ENCODE measurements at places on chromosomes 1 and 21.

GRCh38 chr1:80989455-80989854 is 811.3 kb upstream of the ADGRL2 start:
- DNase-seq: no peak

GRCh38 chr1:19528438-19528837 is 43.1 kb upstream of the CAPZB start:
- DNase-seq: no peak

DNA sequence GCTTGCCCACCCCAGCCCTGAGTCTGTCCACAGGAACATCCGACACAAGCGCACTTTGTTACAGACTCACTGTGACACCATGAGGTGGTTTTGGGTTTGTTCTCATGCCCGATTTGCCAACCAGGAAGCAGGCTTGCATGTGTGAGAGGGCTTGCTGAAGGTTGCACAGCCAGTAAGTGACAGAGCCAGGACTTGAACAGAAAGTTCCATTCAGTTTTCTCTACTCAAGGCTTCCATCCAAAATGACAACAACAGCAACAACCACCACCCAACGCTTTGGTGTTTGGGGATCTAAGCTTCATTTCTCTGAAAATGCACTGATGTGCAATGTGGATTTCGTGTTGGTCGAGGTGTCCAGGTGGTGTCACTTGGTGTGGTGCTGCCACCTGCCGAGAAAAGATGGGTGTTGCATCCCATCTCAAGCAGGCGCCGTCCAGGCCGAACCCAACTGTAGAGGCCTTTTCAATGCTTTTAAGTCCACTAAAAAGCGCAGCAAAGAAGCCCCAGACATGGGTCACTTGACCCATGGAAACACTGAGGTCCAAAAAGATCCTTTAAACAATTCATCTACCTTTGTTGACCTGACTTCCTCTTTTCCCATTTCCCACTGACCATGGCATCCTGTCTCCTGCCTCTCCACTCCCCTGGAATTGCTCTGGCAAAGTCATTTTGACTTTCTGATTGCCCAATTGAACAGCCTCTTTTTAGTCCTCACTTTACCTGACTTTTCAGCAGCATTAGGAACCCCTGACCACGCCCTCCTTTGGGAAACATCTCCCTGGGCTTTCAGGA is 12.2 kb downstream of the CITED4 start:
- DNase-seq: peak; percentile 80

GRCh38 chr1:102834688-102835320 is 273.5 kb downstream of the COL11A1 start:
- no peak for DNase-seq

DNA sequence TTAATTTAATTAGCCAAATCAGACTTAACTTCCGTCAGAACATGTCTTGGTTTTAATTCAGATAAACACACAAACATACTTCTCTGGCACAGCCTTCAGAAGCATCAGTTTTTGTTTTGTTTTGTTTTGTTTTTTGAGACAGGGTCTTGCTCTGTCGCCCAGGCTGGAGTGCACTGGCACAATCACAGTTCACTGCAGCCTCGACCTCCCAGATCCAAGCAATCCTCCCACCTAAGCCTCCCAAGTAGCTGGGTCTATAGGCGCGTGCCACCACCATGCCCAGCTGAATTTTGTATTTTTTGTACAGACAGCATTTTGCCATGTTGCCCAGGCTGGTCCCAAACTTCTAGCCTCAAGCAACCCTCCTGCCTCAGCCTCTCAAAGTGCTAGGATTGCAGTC is 34.7 kb downstream of the MDM4 start:
- DNase-seq: no peak

GRCh38 chr1:34379911-34380310 is 203.2 kb downstream of the C1orf94 start:
- no peak for DNase-seq

- no peak for DNase-seq
These were observed 33.5 kb upstream of the UTS2 start for GRCh38 chr1:7886405-7886745.

- no peak for DNase-seq
These were observed 48.4 kb downstream of the COLGALT2 start for GRCh38 chr1:183989078-183989577.

- no peak for DNase-seq
These were observed 59.7 kb downstream of the MATN1 start for GRCh38 chr1:30663596-30664091.

- no peak for DNase-seq
These were observed 20.1 kb downstream of the UCK2 start for GRCh38 chr1:165847486-165847885.

GRCh38 chr1:102174259-102174863 is 177.6 kb upstream of the OLFM3 start:
- DNase-seq: no peak

- DNase-seq: no peak
These were observed 114.0 kb downstream of the PPP1R12B start for GRCh38 chr1:202462342-202463076.

DNA sequence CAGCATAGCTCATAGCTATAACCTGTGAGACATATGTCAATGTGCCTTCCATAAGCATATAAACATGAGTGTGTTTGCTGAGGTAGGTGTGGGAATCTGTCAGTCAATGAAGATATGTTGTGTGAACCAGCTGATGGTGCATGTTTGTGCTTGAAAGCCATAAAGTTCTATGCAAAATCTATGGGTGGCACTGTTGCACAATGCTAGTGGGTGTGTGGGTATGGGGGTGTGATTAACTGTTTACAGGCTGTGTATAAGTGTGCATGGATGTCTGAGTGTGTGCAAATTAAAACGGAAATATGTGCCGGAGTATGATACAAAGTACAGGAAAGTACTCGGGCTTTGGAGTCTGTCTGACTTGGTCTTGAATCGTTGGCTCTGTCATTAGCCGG is 1.0 kb upstream of the ATP2B4 start:
- DNase-seq: peak; percentile 80

DNA sequence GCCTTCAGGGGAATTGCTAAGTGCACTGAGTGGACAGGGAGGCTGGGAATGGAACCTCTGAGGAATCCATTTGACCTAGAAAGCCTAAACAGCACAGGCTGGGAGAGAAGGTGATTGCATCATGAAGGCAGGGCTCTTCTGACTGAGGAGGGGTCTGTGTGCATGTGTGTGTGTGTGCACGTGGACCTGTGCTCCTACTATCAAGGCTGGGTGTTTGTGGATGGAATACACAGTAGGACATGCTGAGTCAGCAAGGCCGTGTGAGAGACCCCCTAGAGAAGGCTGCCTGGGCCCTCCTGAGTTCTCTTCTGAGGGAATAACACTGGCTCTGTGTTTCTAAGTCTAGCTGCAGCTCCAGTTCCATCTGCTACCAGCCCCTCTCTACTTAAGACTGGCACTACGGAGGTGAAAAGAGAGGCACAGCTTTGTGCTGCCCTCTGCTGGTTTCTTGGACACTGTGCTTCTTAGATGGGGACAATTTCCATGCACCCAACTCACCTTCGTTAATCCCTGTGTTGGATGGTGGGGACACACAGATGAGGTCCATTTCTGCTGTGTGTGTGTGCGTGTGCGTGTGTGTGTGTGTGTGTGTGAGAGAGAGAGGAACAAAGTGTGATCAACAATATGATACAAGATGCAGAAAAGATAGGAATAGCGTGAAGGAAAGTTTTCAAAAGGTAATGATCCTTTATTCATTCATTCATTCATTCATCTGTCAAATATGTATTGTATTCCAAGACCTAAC is 6.2 kb upstream of the EFCAB14 start:
- DNase-seq: peak; percentile 80

DNA sequence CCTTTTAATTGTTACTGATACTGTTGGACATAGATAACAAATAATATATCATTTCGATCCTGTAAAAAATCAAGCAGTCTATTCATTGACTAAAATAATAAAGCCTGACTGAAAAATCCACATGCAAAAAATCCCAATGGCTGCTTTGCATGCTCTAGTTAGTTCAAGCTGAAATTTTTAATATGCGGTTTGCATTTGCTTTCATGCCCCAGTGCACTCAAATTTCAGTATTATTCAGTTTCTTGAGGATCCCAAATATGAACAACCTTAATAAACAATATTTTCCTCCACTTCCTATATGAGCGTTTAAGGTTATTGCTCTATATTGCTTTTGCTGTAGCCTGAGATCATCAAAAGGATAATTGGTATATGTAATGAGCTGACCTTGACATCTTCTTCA is 75.1 kb upstream of the DPH5 start:
- DNase-seq: no peak

GRCh38 chr1:110490791-110491451 is 28.1 kb downstream of the KCNA10 start:
- DNase-seq: no peak

- DNase-seq: no peak
These were observed 3.2 kb downstream of the PPP1R12B start for GRCh38 chr1:202351725-202352124.

- DNase-seq: peak; percentile 28
These were observed 709 bp downstream of the GART start for GRCh38 chr21:33541105-33541711.

DNA sequence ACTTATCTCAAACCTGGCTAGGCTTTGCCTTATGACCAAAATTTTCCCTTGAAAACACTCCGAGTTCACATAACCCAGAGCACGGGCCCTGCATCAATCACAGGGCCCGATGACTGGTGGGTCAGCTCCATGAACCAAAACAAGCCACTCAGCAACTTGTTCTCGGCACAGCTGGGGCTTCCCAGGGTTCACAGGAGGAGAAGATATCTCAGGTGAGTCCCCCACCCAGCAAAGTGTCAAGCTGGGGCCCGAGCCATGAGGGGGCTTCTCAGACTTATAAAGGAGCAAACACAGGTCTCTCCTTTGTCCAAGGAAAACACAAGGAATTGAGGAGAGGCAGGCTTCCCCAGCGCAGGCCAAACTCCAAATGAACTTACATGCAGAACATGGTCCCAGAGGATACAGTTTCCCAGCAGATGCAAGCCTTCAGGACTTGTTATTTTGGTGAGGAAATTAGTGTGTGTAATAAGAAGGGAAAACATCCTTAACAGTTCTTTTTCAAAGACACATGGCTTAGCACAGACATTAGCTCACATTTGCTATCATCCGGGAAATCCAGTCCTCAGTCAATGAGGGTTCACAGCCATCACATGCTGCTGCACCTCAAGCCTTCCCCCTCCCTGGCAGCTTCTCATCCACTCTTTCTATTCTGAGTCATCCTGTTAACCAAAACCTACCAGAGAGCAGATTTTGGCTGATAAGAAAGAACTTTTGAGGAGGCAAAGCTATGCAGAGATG is 98.1 kb upstream of the NFIA start:
- no peak for DNase-seq

DNA sequence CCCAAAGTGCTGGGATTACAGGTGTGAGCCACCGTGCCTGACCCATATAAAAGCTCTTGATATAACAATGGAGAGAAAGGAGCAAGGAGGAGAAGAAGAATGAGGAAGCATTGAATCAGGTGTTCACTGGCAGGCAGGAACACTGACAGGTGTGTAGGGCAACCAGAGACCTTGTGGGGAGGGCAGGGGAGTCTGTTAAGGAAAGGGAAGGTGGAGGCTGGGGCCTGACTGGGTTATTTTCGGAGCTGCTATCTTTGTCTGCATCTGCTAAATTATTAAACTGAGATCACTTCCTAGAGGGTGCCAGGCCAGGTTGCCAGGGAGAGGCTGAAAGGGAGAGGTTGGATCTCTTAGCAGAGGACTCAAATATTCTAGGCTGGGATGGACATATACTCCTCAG is 6.8 kb upstream of the TRNP1 start:
- DNase-seq: no peak

Data from CD4-positive, alpha-beta T cell treated with Interleukin-4 for 1 hour (primary cell).